ENCODE measurements at places on chromosomes 4 and X.

DNA sequence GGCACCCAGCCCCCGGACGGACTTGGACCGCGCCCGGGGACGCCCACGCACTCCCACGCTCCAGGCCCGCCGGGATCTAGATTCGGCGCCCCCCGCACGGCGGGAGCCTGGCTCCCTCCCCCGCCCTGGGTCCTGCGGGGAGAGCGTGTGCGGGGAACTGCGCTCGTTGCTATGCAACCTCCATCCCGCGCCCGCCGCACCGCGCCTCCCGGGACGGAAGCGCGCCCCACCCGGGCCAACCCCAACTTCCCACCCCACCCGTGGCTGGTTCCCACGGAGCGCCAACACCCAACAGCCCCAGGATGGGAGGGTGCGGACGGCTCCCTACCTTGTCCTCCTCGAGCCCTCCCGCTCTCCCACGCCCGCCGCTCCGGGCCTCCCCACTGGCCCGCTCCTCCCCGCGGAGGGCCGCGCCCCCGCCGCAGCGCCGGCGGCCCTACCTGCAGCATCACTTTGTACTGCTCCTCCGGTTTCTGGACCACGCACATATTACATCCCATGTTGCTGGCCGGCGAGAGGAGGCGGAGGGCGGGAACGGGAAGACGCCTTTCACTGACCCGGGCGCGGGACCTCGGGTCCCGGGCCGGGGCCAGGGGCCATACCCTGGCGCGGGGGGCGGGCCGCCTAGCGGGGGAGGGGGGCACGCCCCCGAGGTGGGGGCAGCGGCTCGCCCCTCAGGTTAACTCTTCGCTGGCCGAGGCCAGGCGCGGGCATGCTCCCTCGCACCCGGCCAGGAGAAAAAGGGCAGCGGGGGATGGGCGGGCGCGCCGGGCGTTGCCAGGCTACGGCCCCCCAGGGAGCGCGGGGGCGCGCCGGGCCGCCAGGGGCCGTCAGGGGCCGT lies at the start of gene PDZD4:
PDZD4 (minus strand) TSS at position 746 of the 841 bp plus-strand sequence; CDS start at position 500, 246 bp downstream.
- no peak for DNase-seq

DNA sequence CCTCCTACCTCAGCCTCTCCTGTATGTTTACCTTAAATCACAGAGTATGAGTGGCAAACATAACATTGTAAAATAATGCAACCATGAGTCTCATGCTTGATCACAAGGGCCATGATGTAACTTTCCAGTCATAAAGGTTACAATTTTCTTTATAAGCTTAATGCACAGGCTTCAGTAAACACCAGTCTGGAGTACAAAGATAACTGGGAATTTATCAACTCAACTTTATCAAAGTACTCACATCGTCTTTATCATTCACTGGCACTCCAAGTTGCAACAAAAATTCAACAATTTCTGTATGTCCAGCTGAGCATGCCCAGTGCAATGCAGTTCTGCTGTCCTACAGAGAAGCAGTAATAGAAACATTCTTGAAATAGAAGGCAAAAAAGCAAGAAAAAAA lies 2.8 kb downstream of the PSMD10 start:
- no peak for DNase-seq

- no peak for DNase-seq
Observed at GRCh38 chr4:122434285-122434684, 22.2 kb downstream of the IL2 start.

DNA sequence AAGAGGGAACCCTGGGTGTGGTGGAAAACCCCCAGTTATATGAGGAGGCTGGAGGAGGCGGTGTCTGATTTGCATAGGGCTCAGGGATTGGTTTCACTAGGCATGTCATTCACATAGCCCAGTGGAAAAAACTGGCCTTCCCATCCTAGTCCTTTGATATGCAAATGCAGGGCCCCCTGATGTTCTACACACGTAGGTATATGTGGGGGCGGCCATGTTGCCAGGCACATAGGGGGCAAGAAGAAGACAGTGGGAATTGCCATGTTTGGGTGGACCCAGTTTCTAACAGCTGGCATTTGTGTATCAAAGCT lies 34.0 kb upstream of the ENPP6 start:
- no peak for DNase-seq

DNA sequence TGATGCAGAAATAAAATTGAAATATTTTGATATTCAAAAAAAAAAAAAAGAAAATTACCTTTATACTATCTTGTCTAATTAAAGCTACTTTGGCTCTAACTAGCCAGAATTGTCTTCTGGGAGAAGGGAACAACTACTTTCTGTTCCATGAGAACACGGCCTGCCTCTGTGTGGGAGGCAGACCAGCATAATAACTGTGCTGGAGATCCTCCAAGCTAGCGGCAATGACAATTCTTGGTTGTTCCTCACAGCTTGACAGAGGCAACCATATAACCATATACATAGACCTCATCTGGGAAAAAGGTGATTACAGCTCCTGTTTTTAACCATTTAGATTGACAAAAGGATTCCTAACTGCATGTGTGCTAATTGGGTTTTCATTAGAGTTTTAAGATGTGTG lies 95.7 kb downstream of the RBMX2 start:
- no peak for DNase-seq

GRCh38 chr4:3407930-3408792 lies 33.6 kb upstream of the HGFAC start:
- DNase-seq, result peak; percentile 44

GRCh38 chrX:68332201-68332731 lies 101.0 kb downstream of the OPHN1 start:
- no peak for DNase-seq

DNA sequence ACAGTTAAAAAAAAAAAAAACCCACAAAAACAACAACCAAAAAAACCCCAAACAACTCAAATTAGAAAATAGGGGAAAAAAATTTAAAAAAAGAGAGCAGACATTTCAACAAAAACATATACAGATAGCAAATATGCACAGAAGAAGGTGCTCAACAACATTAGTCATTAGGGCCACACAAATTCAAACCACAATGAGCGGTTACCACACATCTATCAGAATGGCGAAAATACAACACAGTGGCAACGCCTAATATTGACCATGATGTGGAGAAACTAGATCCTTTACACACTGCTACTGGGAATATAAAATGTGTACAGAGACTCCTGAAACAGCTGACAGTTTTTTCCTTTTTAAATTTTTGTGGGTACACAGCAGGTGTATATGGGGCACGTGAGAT lies 19.4 kb downstream of the LYAR start:
- DNase-seq, result no peak

DNA sequence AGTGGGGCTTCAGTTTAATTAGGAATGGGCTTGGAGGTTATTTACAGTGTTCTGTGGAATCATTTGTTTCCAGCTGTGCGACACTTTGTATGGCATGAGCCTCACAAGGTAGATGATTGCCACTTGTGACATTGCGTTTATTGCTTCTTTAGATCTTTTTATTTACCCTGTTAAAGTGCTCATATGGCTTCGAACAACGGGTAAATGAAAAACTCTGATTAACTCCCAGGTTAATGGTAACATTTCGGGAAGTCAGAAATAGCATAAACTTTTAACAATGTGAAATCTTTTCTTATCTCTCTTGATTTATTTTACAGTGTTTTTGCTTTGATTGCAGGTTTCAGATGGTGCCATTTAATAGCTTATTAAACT lies 494.3 kb downstream of the IDS start:
- DNase-seq, result no peak

DNA sequence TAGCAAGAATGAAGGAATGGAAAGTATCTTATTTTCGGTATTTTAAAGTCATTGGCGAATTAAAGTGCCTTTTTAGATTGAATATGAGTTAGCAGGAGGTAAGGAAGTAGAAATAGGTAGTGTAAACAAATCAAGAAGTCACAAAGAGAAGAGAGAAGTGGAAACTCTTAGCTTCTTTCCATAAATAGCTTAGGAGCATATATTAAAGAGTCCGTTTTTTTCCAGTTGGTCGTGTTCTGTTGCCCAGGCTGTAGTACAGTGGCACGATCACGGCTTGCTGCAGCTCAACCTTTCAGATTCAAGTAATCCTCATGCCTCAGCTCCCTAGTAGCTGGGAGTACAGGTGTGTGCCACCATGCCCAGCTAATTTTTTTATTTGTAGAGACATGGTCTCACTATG lies 56.4 kb downstream of the UBE2K start:
- DNase-seq, result no peak

- DNase-seq, result no peak
Observed at GRCh38 chr4:129278868-129279267, 182.9 kb downstream of the C4orf33 start.

GRCh38 chr4:40194602-40195161 lies 2.1 kb upstream of the RHOH start:
- DNase-seq, result no peak

DNA sequence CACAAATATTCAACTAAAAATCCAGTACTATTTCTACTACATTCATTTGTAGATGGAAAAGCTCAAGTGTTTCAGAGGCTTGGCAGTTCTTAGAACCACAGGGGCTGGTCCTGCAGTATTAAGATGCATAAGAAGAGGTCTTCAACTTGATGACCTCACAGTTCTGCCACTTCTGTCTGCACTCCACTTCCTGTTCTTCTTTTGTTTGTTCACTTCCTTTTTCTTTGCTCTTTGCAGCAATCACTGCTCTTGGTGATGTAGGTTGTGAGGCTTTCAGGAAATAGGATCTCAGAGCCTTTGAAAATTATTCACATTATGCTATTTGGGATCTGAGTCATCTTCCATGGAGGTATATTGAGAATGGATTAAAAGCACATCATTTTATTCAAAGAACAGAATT lies 602.0 kb upstream of the CPEB2 start:
- no peak for DNase-seq

GRCh38 chr4:8919651-8920288 lies 48.1 kb upstream of the HMX1 start:
- peak; percentile 27 for DNase-seq

DNA sequence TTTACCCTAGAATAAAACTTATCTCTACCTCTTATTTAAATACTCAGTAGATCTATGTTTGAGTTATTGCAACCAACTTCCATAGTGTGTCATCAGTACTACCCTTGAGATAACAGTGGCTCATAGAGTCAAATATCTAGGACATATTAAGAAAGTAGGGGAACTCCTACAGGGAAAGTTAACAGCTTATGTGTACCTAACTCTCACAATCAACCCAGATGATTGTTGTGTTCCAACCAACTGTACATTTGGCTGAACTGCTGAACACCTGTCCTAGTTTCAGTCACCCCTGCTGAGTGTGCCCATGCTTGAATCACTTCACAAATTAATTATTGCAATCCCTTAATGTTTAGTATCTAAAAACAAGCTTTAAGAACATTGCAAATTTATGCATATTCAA lies 244.2 kb upstream of the GRID2 start:
- DNase-seq, result no peak

GRCh38 chr4:808860-809570 lies 16.9 kb downstream of the CPLX1 start:
- no peak for DNase-seq

DNA sequence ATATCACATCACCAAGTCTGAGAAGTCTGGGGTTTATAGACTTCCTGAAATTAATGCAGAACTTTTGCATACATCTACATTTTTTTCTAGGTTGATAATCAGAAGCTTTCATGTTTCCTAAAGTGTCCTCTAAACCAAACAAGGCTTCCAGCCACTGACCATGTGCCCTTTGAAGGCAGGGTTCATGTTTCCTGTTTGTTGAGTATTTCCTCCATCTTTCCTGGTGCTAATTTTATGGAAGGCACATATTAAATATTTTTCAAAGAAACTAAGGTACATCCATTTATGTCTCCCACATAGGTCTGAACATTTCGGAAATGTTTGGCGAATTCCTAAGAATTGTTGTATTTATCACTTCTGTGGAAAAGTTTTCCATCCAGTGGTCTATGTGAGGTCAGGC lies 5.6 kb downstream of the GALNT7 start:
- DNase-seq, result no peak

- DNase-seq, result no peak
Observed at GRCh38 chrX:48487362-48487798, 11.4 kb downstream of the FTSJ1 start.

DNA sequence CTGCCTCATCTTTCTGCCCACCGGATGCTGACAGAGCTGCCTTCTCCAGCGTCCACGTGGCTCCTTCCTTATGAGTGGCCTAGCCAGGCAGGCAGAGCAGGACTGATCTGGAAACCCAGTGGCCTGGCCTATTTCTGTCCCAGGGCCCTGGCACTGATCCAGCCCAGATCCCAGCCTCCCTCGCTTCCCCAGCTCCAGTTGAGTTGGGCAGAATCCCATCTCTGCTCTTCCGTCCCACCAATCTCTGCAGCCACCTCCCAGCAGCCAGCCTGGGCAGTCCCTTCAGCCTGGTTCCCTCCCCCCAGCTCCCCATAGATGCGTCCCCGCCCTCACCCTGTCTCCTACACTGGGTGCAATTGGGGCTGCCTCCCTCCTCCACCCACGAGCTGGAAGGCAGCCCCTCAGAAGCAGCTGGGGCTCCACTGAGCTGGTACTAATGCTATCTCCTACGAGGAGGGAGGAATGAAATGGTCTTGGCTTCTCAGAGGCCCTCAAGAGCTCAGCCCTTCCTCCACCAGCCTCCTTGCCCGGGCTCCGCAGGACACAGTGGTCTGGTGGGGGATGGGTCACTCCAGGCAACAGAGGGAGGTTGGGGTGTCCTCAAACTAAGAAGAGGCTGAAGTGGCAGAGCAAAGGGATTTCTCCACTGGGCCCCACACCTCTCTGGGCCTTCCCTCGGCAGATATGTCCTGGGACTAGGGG lies 94.2 kb downstream of the PJA1 start:
- DNase-seq, result no peak

DNA sequence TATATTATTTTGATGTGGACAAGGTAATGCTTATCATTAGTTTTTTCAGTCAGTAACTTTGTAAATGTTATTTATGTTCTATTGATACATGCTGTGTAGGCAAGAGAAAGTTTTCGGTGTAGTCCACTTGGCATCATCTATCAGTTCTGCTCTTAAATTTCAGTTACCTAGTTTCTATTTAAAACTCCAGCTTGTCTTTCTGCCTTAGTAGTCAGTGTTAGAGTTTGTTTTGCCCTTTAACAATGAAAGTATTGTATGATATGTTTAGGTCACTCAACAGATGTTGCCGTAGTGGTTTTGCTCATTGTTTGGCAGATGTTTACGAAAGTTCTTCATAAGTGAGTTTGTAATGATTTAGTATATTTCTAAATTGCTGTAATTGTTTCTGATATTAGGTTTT lies 34.9 kb upstream of the FHDC1 start:
- no peak for DNase-seq

- no peak for DNase-seq
Observed at GRCh38 chr4:109214622-109215301, 87.7 kb downstream of the COL25A1 start.

DNA sequence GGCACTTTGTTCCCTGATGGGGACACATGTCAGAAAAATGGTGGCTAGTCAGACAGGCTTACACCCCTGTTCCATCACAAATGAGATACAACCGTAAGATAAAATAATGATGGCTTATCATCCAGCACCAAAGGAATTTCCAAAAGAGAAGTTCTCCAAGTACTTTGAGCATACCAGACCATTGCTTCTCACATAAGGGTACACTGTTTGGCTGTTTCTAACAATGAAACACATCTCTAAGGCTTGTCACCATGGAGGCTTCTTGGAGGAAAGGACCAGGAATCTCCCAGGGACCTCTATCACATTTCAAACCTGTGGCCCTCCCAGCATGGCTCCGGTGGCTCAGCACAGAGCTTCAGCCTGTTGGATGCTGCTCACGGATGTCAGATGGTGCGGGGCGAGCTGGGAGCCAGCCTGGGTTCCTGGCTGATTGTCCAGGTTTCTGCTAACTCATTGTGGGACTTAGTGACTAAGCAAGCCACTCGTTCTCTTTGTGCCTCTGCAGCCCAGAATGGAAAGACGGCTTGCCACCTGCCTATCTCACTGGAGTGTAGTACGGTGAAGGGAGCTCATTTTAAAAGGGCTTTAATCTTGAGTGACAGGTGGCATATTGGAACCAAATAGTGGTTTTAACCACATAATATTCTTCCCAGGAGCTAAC lies 54.5 kb downstream of the FHDC1 start:
- no peak for DNase-seq
